ENCODE measurements at places on chromosomes 12 and 14.

DNA sequence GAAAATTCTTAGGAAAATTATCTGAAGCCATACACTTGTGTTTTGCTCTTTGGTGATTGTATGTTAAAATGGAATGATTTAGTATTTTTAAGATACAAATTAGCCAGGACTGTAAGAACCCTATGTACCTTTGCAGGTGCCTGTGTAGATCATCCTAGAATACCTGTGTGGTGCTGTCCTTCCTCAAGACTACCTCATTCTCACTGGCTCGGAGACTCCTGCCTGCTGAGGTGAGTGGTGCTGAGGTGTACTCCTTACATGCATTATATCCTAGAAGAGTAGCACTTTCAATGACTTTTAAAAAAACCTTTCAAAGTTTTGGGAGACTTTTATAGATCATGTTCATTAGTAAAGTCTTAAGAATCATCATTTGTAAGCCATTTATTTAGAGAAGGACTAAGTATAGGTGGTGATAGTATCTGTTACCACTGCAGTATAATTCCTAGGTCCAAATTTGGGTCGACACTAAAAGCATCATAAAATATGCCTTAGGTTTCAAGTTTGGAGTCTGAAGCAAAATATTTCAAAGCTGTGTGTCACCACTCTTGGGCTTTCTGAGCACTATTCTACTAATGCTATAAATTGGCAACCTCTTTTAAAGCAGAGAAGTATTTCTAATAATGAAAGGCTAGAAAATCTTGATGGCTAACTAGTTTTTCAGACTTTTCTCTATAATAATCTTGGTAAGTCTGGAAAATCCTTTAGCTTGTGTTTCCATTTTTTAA is 36.6 kb downstream of the RASSF8 start:
- no peak for DNase-seq

DNA sequence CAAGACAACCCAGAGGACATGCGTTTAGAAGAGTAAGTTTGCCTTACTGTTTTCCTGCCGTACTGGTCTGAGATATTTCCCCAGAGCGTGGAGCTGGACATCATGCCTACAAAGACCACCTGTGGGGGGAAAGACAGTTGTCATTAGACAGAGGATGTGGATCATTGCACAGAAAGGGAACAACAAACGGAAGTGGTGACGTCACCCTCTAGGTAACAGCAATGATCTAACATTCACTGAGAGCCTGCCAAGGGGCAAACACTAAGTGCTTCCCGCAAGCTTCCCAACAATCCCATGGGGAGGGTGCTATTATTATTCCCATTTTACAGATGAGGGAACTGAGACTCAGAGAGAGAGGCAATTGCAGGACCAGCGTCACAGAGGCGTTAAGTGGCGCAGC is 48.5 kb downstream of the SVOP start:
- no peak for DNase-seq

DNA sequence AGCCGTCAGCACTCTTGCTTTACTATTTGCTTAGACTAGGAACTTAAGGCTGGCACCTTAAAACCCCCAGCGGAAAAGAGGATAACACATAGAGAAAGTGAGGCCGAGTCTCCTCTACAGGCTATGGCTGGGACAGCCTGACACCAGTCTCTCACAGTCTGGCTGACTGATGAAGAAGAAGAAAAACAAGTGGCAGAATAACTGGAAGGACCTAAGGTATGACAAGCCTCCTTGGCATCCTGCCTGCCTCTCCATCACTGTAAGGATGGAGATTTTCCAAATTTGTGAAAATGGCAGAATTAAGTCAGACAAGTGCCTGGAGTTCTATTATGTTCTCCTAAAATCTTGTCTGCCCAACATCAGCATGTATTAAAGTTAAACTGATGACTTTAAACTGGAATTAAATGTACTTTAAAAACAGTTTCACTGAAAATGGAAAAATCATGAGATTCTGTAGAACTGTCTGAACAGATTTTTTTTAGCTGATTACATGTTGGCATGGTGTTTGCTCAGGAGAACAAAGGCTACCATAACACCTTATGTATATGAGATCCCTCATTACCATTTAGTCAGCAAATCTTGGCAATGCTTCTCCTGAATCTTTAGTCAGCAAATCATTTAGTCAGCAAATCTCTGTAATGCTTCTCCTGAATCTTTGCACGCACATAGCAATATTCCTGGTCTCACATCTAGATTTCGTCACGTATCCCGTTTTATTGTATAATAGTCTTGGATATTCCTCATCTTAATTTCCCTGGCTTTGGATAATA is 140.3 kb upstream of the AEBP2 start:
- DNase-seq, result no peak

DNA sequence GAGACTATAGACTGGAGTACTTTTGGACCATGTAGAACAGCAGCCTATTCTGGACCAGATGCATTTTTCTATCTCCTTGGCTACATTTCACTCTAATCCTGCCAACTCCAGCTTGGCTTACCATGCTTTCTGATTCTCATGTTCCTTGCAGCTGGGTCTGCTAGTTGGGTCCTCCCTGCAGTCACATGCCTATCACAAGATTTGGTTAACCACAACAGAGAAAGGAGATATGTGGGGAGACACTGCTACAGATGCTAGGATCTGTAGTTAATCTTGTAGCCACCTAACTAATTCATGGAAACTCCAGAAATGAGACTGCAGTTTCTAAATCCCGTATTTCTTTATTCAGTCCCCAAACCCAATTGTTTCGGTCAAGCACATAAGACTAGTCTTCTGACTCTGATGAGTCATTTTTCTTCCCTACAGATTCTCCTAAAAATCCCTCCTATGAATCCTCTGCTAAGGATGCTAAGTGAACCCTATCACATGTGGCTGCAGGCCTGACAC is 410.6 kb downstream of the DAD1 start:
- DNase-seq, result no peak

GRCh38 chr12:121261398-121261797 is 35.1 kb downstream of the CAMKK2 start:
- DNase-seq, result no peak

GRCh38 chr12:64175254-64175945 is 46.7 kb downstream of the KICS2 start:
- DNase-seq, result no peak

GRCh38 chr12:111437816-111438454 is 32.2 kb downstream of the SH2B3 start:
- DNase-seq, result no peak

DNA sequence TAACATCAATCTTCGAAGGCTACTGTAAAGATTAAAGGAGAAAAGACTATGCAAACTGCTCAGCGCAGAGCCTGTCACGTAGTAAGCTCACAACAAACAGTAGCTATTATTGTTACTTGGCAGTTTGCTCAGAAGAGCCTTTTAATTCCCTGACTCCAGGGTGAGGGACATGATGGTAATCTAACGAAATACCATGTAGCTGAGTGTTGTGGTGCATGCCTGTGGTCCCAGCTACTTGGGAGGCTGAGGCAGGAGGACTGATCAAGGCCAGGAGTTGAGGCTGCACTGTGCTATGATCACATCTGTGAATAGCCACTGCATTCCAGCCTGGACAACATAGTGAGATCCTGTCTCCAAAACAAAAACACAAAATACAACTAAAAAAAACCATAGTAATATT is 22.8 kb downstream of the HEBP1 start:
- DNase-seq, result no peak

- DNase-seq, result no peak
Measured at GRCh38 chr12:53328043-53328435, 6.6 kb upstream of the AAAS start.

- no peak for DNase-seq
Measured at GRCh38 chr14:75715926-75716780, 55.1 kb downstream of the TTLL5 start.

DNA sequence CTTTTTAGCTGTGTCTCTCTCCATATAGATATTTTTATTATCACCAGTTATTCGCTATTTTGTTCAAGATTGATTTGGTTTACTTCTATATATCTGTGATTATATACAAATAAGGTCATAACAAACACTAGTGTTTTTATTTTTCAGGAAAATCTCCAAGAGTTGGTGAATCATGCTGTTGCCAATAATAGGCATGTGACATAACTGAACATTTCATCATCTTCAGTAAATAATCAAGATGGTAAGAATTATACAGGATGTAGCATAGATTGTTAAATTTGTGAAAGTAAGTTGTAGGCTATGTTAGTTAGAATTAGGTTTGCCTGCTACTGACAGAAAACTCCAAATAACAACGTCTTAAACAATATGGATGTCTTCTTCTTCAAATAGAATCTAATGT is 240.9 kb upstream of the PDE3A start:
- no peak for DNase-seq

DNA sequence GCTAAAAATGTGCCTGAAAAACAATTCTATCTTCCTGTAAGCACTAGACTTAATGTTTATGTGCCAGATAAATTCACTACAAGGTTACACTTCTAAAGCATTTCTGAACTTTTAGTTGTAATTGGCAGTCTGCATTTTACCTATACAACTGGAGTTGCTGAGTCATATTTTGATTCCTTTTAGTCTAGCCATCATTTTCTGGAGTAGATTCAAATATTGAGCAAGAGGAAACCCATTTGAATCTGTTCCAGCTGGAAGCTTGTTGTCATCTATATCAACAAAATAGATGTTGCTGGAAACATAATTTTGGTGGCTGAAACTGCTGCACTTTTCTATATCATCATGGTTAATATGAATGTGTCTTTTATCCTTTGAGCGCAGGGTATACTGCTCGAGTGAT is 122.2 kb upstream of the CCDC175 start:
- DNase-seq, result no peak
